ENCODE measurements at places on chromosomes 13 and 19.

DNA sequence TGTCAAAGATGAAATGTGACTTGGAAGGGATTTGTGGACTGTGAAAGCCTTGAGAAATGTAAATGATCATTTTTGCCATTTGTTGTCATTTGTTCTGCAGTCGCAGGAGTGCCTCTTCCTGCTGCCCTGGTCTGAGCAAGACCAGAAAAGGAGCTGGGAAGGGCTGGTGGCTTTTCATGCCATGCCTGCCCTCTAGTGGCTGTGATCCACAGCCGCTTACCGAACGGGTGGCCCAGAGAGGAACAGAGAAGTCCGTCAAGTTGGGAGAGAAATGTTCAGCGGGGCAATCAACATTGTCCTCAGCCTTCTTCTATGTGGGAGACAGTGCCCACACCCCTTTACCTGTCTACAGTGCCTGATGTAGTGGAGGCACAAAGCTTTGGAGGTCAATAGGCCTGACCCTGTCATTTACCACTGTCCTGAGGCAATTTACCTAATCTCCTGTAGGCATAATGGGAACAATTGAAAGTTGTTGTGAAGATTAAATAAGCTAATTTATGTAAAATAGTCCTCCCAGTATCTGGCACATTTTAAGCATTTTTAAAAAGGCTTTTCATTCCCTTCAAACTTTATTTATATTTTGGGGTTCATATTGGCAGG is 224.5 kb downstream of the B3GLCT start:
- no peak for DNase-seq

DNA sequence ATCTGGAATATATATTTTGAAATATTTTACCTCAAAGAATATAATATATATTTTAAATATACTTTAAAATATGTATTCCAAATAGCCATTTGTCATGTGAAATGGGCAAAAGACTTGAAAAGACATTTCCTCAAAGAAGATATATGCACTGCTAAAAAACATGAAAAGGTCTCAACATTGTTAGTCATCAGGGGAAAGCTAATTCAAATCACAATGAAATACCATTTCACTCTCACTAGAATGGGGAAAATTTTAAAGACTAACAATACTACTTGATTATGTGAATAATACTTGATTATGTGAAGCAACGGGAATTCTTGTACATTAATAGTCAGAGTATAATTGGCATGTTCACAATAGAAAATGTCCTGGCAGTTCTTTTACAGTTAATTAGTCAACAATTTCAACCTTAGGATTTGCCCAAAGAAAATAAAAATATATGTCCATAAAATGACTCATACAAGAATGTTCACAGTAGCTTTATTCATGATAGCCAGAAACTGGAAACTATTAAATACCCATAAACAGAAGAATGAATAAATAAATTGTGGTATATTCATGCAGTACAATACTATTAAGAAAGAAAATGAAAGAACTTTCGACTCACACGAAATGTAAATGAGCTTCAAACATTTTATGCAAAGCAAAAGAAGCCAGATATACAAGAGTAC is 6.8 kb upstream of the KBTBD6 start:
- DNase-seq: no peak

GRCh38 chr19:11931513-11931912 is 6.6 kb downstream of the ZNF700 start:
- no peak for DNase-seq

- DNase-seq: no peak
These were observed 175.3 kb downstream of the VWA8 start for GRCh38 chr13:41785402-41786172.

DNA sequence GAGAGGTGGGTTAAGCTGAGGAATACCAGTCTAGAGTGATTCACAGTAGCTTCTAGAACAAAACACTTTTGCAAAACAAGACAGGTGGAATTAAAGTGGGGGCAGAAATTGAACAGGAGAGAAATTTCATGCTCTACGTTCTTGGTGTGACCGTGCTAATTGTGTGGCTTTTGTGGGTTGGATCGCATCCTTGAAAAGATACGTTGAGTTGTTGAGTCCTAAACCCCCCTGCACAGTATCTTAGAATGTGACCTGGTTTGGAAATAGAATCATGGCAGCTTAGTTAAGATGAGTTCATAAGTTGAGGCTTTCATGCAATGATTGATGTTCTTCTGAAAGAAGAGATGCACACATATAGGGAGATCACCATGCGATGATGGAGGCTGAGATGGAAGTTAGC is 308.2 kb downstream of the ATP8A2 start:
- DNase-seq: no peak

- DNase-seq: no peak
These were observed 7.7 kb downstream of the KASH5 start for GRCh38 chr19:49395581-49396407.

- DNase-seq: no peak
These were observed 3.1 kb downstream of the SHISA2 start for GRCh38 chr13:26048741-26049140.

DNA sequence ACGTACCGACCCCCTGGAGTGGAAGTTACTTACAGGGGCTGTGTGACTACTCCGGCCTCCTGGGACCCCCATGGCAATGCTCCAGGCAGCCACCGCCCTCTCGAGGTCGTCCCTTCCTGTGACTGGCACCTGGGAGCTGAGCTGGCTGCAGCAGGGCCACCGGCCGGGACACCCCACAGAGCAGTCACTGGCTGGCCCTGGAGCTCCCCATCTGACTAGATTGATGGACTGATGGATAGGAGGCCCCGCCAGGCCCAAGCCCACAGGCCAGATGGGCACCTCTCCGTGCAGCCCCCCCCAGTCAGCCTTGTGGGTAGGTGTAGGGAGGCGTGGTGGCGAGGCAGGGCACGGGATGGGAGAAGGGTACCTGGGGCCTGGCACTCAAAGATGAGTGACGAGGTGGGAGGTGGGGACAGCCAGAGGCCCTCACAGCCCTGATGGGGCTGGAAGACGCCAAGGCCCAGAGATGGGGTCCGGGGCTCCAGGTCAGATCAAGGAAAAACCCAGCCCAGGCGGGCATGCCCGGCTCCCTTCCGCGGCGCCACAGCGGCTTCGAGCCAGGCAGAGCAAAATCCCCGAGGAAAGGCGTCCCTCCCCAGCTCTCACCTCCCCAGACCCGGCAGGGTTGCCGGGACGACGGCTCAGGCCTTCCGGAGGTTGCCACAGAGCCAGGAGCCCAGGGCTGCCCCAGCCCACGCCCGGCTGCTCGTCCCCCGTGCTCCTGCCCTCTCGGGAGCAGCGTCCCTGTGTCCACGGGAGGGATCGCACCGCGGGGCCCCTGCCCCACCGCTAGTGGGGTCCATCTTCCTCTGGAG is 8.4 kb downstream of the SLC39A3 start:
- DNase-seq: no peak

DNA sequence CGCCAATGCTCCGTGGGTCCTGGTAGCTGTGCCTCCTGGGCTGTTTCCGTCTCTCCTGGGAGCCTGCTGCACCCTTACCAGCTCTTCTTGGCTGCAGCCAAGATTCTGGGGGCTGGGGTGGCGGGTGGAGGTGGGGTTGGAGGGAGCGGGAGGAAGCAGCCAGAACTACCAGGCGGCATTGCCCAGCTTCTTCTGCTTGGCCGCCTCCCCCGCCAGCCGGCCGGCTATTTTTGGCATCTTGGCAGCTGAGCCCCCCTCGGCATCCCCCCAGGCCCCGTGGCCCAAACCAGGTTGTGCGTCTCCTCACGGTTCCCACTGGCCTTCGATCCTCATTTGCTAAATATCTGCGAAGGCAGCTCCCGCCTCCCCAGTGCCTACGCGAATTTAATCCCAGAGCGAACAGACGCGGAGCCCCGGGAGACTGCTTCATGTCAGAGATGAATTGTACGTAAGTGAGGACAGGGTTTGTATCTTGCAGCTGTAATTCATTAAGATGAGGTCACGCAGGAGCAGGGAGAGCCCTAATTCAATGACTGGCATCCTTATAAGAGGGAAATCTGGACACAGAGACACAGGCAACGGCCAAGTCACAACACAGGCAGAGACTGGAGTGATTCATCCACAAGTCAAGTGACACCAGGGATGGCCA is 12.8 kb upstream of the PEAK3 start:
- no peak for DNase-seq

DNA sequence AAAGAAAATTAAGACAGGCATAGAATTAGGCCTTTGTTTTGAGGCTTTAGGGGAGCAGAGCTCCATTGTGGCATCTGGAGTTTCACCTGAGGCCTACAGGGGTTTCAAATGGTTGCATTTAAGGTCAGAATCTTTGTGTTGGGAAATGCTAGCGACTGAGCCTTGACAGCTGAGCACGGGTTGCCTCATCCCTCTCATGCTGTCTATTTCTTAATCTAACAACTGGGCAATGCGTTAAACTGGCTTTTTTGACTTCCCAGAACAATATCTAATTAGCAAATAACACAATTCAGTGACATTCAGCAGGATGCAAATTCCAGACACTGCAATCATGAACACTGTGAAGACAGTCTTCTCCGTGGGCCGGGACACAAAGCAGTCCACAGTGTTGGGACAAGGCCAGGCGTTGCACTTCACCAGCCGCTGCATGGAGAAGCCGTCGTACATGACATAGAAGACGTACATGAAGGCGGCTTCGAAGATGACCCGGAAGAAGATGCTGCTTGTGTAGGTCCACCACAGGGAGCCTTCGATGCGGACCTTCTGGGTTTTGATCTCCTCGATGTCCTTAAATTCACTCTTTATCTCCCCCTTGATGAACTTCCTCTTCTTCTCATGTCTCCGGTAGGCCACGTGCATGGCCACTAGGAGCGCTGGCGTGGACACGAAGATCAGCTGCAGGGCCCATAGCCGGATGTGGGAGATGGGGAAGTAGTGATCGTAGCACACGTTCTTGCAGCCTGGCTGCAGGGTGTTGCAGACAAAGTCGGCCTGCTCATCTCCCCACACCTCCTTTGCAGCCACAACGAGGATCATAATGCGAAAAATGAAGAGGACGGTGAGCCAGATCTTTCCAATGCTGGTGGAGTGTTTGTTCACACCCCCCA is 3.8 kb downstream of the GJB2 start:
- DNase-seq: no peak

- DNase-seq: peak; percentile 10
These were observed 25.4 kb upstream of the GPR12 start for GRCh38 chr13:26785838-26786630.

- no peak for DNase-seq
These were observed 22.3 kb downstream of the OR10H3 start for GRCh38 chr19:15759962-15760565.

- DNase-seq: no peak
These were observed 127.1 kb downstream of the STOML3 start for GRCh38 chr13:38863536-38863935.

GRCh38 chr13:113105032-113105920 is at the start of gene F7:
Gene F7 (plus strand): TSS chr13:113105791. CDS start chr13:113105842, 51 bp downstream.
- DNase-seq: no peak

GRCh38 chr19:32498648-32499200 is 82.3 kb upstream of the PDCD5 start:
- no peak for DNase-seq

DNA sequence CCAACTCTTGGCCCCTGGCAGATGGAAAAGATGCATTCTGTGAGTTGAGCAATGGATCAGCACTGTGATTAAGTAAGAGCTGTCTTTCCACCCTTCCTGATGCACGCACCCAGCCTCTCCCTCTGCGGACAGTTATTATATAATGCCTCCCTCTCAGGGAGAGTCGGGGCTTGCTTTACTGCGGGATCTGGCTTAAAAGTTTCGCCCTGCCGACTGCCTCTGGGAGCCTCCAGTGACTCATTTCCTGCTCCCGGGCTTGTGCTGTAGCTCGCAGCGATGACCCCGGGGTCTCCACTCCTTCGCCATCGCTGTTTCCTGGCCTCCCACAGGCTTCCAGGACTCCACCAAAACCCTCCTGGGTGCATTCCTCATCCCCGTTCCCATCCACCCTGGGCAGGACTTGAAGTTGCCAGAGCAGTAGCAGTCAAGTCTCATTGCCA is 107.4 kb upstream of the SLC7A1 start:
- DNase-seq: no peak

DNA sequence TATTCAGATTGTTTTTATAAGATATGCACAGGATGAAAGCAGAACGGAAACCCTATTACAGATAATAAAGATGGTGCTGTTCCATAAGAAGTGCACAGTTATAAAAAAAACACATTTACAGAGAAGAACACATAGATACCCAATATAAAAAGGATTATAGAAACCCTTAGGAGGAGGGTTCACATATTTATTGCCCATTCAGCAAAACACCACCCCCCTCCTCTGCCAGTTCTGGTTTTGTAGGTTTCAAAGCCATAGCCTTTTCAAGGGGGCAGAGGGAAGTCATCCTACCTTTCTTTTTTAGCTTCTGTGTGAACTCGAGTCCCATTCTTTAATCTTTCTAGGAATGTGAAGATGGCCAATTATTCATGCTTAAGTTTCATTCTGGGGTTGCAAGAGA is 511.2 kb downstream of the GPC5 start:
- no peak for DNase-seq

- no peak for DNase-seq
These were observed 1651.9 kb upstream of the MIR17HG start for GRCh38 chr13:89695343-89696257.

- no peak for DNase-seq
These were observed 104.7 kb upstream of the CLDN10 start for GRCh38 chr13:95447814-95448213.

GRCh38 chr13:32311188-32311897 is 3.8 kb downstream of the ZAR1L start:
- DNase-seq: no peak

GRCh38 chr13:95627590-95627989 is 16.9 kb downstream of the DZIP1 start:
- DNase-seq: no peak

GRCh38 chr13:24027494-24027893 is 130.2 kb upstream of the C1QTNF9B start:
- DNase-seq: no peak

DNA sequence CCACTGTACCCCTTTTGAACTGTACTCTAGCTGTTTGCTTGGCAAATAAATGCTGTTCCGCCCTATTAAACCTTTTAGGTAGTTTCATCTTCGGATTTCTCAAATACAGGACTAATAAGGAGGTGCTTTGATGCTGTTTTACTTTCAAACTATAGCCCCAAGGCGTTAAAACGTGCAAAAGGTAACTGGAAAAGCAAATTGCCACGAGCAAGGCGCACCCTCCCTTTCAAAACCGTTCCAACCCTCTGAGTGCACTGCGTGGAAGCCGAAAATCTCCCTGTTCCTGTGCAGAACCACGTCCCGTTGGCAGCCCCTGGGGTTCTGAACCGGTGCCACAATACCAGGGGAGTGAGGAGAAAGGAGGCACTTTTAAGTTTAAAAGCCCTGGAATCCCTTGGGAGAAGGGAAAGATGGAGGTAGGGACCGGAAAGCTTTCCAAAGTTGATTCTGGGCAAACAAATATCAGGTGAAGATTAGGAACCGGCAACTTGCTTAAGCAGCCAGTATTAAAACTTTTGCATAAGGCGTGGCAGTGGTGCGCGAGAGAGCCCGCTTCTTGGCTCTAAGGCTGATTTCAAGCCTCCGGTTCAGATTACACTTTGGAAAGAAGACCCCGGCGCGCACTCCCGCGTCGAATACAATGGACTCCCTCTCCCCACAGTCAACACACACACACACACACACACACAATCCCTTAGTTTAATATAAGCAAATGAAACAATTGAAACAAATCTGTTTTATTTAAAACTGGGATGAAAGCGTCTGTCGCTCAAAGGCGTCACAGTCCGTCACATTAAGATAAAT is 9.5 kb downstream of the POU4F1 start:
- DNase-seq: no peak

- no peak for DNase-seq
These were observed at the start of gene LYPD4 for GRCh38 chr19:41844601-41845000. Gene LYPD4 (minus strand): TSS chr19:41844683. CDS start chr19:41839285, 5,398 bp downstream.

GRCh38 chr13:43303033-43303729 is 279.8 kb downstream of the DNAJC15 start:
- DNase-seq: no peak

GRCh38 chr19:58284199-58284598 is 5.4 kb downstream of the ZNF8 start:
- no peak for DNase-seq
